GM19239 (cell line): ENCODE measurements at places on chromosomes 2 and 18.

GRCh38 chr2:170123593-170123992 is 54.4 kb upstream of the MYO3B start:
- no peak for DNase-seq

DNA sequence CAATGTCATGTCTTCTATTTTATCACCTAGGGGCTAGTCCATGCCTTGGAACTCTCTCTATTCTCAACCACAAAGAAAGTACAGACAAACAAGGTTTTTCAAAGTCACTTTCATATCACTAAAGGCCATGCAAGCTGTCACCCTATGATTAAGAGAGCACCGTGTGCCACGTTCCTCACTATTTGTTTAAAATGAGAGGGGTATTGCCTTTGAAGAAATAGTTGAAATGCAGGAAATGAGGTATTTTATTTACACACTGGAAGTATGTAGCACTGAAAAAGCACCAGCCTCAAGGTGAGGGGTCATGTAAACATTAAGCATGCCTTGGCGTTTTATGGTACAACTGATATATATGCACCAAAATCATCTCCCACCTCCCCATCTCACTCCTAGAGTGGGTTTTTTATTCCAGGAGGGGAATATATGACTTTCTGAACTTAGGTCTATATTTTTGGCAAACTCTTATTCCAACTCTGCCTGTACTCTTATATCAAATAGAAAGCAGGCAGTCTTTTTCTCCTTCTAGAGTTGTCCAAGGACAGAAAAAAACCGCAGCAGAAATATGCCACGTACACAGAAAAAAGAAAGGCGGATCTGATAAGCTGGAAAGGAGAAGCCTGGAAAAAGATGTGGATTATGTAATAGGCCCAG is 53.5 kb downstream of the VSNL1 start:
- DNase-seq: no peak

DNA sequence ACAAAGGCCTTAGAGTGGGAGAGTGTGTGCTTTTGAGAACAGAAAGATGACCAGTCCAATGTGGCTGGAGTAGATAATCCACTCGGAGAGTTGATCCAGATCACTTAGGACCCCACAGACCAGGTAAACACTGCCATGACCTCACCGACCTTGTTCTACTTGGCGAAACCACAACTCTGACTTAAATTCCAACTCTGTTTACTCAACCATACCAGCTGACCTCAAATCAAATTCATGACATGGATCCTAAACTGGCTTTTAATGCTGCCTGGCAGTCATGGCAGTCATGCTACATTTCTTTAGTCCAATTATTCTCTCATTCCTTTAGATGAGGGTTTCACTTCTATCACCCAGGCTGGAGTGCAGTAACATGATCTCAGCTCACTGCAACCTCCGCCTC is 347.1 kb upstream of the FAM98A start:
- DNase-seq: no peak

GRCh38 chr18:52343138-52343537 is 3.1 kb downstream of the DCC start:
- no peak for DNase-seq

- no peak for DNase-seq
These were observed 120.0 kb upstream of the EPC2 start for GRCh38 chr2:148524519-148524919.

GRCh38 chr2:171365778-171366177 is 68.0 kb downstream of the METTL8 start:
- no peak for DNase-seq

DNA sequence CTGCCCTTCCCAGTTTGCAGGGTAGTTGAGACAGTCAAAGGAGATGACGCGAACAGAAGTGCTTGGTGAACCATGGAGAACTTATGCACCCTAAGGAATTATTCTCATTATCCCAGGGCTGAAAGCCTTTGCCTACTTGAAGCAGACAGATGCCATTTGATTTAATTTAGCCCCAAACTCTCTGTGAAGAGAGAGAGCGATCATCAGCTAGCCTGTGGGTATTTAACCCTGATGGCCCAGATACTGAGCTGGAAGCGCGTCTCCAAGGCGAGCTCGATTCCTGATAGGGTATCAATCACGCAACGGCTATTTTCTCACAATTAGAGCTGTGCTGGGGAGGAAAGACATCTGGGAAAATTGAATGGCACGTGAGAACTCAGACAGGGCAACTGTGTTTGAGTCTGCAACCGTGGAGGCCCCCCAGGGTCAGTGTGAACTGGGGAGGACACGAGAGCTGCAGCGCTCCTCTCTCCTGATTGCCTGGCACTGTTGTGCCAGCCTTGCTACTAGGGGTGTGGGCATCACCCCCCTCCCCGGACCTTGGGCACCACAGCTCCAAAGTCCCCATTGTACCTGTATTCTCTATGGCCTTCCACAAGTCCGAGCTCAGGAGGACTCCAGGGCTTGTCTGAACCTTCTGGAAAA is 73.2 kb downstream of the CAPN13 start:
- DNase-seq: no peak

DNA sequence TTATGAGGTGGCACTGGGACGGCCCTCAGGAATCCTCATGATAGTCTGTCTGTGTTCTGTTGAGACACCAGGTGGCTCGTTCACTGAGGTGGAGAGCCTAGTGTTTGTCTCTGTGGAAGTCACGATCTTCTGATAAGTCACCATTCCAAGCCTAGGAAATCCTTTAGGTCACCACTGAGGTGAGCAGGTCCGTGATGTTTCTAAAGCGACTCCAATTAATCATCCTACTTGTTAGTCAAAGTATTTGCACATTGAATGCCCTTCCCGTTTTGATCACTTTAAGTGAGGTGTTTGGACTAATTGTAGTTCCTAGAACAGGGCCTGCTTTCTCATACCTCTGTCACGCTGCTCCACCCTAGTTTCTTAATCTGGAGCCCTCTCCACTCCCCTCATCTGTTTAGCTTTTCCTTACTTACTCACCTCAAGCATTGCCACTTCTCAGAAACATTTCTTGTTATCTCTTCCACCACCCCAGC is 28.0 kb upstream of the DSG3 start:
- DNase-seq: no peak

DNA sequence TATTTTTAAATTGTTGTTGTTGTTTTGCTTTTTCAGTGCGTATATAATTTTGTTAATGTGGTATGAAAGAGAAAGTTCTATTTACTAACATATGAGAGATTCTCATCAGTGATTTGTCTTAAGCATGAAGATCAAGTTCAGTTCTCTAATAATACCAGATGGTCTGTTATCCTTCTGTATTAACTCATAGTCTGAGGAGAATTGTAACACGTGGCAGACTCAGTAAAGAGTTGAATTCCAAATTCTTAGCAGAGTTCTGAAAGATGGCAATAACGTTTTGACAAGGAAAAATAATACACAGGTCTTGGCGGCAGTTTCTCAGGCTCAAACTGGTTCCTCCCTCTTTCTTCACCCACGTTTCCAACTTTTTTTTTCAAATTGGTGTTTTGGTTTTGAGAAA is 17.2 kb upstream of the COL3A1 start:
- DNase-seq: no peak

- DNase-seq: no peak
These were observed 391 bp upstream of the TMEM17 start for GRCh38 chr2:62506421-62506750.

GRCh38 chr2:113104054-113104611 is 23.3 kb upstream of the IL1RN start:
- no peak for DNase-seq

GRCh38 chr2:101160454-101160853 is 9.3 kb upstream of the TBC1D8 start:
- no peak for DNase-seq

- no peak for DNase-seq
These were observed 53.2 kb downstream of the ITGA6 start for GRCh38 chr2:172480301-172481218.

DNA sequence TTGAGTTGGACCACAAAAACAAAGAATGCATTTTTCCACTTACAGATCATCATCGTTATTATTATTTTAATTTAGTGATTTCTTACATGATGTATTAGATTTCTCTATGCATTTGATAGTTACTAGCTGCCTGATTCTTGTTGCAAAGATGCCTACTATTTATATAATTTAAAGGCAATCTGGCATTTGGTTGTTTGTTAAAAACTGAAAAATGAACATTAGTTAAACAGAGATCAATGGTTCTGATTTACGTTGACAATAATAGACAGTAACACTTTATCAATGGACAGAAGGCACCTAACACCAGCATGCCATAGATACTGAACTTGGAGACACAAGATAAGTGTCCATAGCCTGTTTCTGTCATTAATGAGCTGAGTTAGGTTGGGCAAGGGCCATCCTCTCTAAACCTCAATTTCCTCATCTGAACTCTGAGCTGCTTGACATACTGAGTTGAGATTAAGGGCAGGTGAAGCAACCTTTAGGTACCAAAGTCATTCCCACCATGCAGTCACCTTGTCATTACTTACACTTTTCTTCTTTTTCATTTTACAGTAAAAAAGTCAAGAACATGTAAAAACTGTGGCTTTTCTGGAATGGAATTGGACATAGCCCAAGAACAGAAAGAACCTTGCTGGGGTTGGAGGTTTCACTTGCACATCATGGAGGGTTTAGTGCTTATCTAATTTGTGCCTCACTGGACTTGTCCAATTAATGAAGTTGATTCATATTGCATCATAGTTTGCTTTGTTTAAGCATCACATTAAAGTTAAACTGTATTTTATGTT is 3.1 kb downstream of the CCL20 start:
- DNase-seq: no peak

GRCh38 chr2:39645826-39646225 is 19.9 kb upstream of the TMEM178A start:
- DNase-seq: no peak

GRCh38 chr2:47225061-47225783 is 70.1 kb upstream of the STPG4 start:
- DNase-seq: no peak

DNA sequence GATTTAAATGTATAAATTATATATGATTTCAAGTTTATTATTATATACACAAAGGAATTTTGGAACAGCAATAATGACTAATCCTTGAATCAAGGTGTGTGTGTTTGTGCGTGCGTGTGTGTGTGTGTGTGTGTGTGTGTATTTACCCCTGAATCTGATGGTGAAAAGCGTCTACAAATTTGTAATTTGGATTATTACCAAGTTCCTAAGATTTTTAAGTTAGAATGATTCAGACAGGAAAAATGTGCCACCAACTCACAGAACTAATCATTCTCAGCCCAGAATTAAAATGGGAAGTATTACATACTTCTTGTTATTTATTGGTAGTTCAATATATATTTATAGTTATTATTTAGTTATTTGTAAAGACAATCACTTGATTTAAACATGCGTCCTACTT is 12.3 kb downstream of the CALCRL start:
- no peak for DNase-seq

DNA sequence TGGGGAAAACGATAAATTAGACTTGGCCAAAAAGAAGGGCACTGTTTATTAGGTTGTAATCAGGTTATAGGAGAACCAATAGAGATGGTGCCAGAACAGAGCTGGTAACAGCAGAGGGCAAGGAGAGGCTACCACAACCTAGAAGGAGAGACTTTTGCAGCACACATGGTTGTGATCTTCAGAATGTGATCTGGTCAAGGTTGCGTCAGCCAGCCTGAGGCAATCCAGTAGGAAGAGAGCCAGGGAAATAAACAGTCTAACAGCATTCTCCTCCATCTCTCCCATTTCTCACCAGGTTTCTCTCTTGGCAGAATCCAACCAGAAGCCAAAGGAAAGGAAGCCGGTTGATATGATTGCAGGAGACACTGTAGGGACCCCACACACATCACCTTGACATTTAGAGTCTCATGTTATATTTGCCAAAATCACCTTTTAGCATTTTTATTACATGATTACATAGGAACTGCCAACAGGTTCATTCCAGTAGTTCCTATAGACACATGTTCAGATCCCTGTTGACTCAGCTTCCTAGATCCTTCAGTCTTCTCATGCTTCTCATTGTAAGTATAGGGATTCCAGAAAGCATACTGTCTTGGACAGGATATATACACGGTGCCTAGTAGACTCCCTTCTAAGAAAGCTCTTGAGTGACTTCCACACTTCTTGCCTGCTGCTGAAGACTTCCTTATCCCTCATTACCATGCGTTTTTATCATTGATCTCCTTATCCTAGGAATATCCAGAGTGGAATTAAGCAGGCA is 17.6 kb upstream of the SPATS2L start:
- DNase-seq: no peak

- DNase-seq: no peak
These were observed 150.6 kb downstream of the RTN4 start for GRCh38 chr2:54899576-54900200.

GRCh38 chr2:158723181-158723838 is 71.8 kb upstream of the DAPL1 start:
- no peak for DNase-seq

DNA sequence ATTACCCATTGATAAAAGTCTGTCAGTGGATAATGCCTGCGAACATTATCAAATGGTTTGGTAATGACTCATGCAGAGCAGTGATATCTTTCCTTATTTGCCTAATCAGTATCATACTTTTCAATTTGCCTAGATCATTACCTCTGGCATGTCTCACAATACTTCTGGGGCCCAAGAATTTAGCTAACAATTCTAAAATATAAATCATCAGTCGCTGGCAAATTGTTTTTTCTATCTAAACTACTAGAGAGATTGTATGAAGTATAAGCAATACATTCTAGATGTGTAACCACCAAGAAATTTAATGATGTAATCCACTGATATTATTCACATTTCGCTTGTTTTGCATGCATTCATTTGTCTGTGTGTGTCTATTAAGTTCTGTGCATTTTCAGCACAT is 191.2 kb upstream of the CDH19 start:
- no peak for DNase-seq

- no peak for DNase-seq
These were observed 183.2 kb upstream of the KYNU start for GRCh38 chr2:142694282-142694681.

DNA sequence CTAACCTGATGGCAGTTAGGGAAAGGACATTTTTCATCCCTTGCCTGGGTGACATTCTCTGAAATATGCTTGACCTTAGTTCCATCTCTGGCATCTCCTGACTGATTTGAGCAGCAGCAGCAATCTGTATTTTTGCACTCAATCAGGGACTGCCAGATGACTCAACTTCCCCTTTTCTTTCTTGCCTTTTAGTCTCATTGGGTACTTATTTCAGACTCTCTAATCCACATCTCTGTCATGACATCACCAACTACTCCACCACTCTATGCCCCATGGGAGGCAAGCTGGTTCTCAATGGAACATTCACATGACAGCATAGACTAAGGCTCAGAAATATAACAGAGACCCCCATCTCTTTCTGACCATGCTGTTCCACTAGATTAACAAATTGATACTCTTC is 254.2 kb downstream of the RIT2 start:
- no peak for DNase-seq

DNA sequence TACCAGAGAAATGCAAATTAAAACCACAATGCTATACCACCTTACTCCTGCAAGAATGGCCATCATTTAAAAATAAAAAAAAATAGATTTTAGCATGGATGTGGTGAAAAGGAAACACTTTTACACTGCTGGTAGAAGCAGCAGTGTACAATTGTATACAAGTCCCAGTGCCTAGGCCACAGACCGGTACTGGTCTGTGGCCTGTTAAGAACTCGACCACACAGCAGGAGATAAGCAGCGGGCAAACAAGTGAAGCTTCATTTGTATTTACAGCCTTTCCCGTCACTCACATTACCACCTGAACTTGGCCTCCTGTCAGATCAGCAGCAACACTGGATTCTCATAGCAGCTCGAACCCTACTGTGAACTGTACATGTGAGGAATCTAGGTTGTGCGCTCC is 60.7 kb upstream of the DSC1 start:
- no peak for DNase-seq
